ENCODE measurements at places on chromosomes 12 and 14. TPM values are rescaled to one million over a fixed set of nuclear protein-coding genes. Genes with fewer than 3 reads are reported as not detected.

The LRRC43 gene
- total RNA-seq, result 0.22 TPM

DNA sequence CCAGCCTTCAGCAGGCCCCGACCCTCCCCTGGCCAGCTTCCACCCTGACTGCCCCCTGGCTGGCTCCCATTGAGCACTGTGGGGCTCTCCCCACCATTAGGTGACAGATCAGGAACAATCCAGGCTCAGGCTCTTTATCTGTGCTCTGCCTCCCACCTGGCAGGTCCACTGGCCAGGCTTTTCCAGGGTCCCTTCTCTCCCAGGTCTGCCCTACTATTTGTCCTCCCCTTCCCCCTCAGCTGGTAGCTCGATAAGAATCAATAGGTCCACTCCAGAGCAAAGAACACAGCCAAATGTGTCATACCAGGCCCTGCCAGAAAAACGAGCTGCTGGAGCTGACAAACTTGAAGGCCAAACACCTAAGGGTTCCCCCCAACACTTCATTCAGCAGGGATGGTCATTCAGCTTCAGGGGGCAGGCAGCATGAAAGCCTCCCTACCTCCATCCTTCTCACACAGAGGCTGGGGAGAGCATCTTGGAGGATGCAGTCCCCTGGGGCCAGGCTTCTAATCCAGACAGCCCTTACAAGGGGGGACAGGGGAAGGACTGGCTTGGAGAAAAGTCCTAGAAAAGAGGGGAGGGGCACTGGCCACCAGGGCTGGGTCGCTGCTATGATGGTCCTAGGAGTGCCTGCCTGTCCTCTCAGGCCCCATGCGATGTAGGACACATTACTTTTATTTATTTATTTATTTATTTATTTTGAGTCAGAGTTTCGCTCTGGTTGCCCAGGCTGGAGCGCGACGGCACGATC, 1.9 kb upstream of the KRT18 start:
- peak; percentile 24 for DNase-seq

- no peak for DNase-seq
Measured at GRCh38 chr14:36173161-36173560, 3.4 kb downstream of the PTCSC3 start.

DNA sequence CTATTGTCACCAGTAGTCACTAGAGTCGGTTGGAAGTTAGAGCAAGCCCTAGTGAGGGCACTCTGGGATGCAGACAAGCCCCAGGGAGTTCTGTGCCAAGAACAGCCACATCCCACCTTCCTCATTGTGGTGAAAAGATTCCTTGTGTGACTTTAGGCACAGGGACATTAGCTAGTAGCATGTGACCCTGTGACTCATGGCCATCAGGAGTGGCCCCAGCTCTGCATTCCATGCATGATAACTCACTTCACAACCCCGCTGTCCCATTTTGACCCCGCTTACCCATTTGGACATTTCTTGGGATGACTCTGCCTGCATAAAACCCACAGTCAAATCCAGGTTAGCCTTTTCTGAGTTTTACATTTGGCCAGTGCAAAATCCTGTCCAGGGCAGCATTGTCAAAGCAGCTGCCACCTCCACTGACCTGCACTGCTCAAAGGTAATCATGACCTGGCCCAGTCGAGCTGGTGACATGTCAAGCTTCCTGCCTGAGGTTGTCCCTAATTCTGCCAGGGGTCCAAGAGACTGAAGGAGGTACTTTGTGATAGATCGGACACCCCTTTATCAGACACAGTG, 430.5 kb downstream of the DPF3 start:
- DNase-seq, result no peak

GRCh38 chr14:96681829-96682228, 115.4 kb upstream of the VRK1 start:
- no peak for DNase-seq

GRCh38 chr14:66850258-66850888, 338.9 kb upstream of the GARIN2 start:
- DNase-seq, result no peak

GRCh38 chr12:95859344-95859816, 628 bp downstream of the SNRPF start:
- DNase-seq, result peak; percentile 21

GRCh38 chr12:42744539-42745182, 155.1 kb upstream of the PRICKLE1 start:
- DNase-seq, result no peak

The SERPINA12 gene
- not detected for total RNA-seq

- no peak for DNase-seq
Measured at GRCh38 chr12:66647034-66647691, 31.7 kb downstream of the GRIP1 start.
